ENCODE measurements at places on chromosomes 2 and 18.

- peak; percentile 39 for DNase-seq
Observed at GRCh38 chr2:121650315-121650930, 1.2 kb upstream of the CLASP1 start.

- DNase-seq, result no peak
Observed at GRCh38 chr2:15557887-15558311, 3.2 kb downstream of the NBAS start.

DNA sequence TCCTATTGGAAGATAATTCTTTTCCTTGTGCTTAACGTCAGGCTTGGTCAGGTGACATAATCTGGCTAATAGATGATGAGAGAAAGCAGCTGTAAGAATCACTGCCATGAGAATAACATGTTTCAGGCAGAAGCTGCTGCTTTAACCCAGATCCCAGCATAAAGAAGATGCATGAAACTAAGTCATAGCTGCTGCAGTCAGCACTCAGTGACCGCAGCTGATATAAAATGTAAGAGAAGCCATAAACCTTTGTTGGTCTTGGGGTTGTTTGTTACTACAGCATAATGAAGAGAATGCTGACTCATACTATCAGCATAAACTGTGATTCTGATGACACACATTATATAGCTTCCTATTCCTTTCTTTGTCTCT is 274.3 kb upstream of the TRIB2 start:
- DNase-seq, result peak; percentile 14

- no peak for DNase-seq
Observed at GRCh38 chr18:5630900-5631413, 87.2 kb upstream of the EPB41L3 start.

- no peak for DNase-seq
Observed at GRCh38 chr2:114580691-114581090, 138.2 kb downstream of the DPP10 start.

DNA sequence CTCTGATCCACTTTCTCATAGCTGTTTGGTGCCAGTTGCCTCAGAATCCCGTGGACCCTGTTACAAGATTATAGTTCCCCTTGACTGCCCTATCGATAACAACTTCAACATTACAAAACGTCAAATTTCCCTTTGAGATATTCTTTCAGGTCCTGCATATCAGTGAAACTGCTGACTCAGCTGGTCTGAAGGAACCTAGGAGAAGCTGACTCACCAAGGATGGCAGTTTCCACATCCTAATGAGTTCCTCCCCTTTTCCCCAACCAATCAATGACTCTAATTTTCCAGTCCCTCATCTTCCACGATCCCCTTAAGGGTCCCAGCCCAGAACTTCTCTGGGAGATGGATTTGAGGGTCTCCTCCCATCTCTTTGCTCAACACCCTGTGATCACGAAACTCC is 27.6 kb upstream of the GNAL start:
- peak; percentile 12 for DNase-seq

GRCh38 chr18:23387265-23387664 is 65.8 kb upstream of the RIOK3 start:
- DNase-seq, result no peak

GRCh38 chr18:58937071-58937886 is 72.6 kb downstream of the ZNF532 start:
- DNase-seq, result peak; percentile 82

GRCh38 chr18:4453874-4454536 is 1.1 kb downstream of the DLGAP1 start:
- no peak for DNase-seq

GRCh38 chr18:45317948-45318640 is 297.2 kb upstream of the SLC14A2 start:
- no peak for DNase-seq

DNA sequence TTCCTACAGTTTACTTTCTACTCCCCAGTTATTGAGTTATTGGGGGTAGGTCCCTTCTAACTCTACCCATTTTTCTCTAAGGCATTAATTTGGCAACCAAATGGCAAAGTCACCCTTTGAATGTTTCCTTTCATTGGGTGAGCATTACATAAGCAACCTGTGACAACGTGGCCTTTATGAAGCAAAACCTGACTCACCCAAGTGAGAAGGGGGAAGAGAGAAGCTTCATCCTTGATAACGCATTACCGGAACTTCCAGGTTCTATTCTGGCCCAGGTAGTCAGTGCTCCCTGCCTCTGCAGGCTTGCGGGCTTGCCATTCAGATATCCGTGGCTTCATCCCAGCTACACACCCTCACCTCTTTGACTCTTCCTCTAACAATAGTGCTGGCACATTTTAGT is 39.1 kb upstream of the FAM124B start:
- peak; percentile 18 for DNase-seq
